ENCODE measurements at places on chromosomes 2 and 18. TPM values are rescaled to one million over a fixed set of nuclear protein-coding genes. Genes with fewer than 3 reads are reported as not detected.

Gene IL36A
- not detected for total RNA-seq

Gene CCT7
- 151 TPM for total RNA-seq

Gene DARS1
- total RNA-seq: 50.0 TPM

Gene FAP
- total RNA-seq: 3.4 TPM

Gene GPR35
- 4.7 TPM for total RNA-seq

Gene TUBA4B
- 3.5 TPM for total RNA-seq

Gene RAX
- not detected for total RNA-seq

Gene APCDD1
- total RNA-seq: 33.4 TPM
